NCI-H2107 (cell line): ENCODE measurements at places on chromosomes 4 and X.

DNA sequence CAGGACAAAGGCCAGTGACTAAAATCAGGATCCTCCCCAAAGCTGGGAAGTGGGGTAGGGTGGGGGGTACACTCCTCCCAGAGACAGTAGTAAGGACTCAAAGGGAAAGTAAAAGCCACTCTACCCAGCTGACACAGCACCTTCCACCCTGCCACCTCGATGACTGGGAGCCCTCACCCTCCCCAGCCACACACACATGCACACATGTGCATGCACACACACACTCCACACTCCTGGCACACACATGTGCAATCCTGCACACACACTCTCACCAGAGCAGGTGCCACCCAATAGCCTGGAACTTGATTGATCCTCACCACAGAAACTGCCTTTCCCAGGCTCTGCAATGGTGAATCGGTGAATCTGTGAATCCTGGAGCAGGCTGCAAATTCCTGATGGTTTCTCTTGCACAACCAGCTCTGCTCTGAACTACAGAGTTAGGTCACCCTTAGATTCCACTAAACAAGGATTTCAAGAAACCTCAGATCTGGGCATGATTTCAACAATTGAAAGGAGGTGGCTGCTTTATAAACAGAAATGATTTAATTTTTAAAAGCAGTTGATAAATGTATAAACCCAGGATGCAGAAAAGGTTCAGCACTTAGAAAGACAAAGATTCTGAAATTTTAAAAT, 21.5 kb downstream of the AMOT start:
- no peak for DNase-seq

DNA sequence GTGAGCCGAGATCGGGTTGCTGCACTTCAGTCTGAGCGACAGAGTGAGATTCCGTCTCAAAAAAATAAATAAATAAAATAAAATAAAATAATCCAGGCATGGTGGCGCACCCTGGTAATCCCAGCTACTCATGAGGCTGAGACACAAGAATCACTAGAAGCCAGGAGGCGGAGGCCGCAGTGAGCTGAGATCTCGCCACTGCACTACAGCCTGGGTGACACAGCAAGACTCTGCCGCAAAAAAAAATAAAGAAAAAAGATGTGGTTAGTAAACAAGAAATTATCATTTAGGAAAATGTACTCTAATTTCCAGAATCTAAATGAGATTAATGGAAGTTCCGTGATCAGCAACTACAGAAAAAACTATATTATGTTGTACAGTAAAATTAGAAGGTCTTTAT, 14.5 kb upstream of the LRBA start:
- DNase-seq: no peak

DNA sequence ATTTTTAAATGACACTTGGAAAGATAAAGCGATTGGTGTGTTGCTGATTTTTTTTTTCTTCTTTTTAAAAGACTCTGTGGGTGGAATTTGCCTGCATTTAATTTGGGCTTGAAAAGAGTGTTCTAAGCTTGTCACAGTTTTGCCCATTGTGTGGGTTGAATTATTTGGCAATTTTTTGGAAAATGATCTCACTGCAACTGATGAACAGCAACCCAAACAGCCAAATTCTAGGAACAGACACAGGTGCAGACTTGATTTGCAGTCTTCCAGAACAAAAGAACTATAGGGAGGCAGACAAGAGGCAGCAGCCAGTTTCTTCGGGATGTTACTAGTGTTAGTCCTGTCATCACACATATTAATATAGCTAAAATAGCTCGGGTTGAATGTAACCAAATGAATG, 40.5 kb downstream of the CASP6 start:
- DNase-seq: no peak

DNA sequence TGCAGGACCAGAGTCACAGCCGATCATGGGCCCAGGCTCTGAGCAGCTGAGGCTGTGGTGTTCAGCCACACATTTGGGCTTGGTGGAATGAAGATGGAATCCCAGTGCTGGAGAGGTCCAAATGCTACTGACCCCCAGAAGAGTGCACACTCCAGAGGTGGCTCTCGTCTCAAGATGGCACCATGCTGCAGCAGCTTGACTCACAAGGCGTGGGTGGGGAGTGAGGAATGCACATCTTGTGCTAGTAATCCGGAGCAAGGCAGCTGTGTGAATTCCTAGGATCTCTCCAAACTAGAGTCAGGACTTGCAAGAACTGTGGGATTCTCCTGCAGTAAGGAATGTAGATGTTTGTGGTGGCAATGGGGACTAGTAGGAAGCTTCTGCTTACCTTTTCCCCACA, 28.7 kb downstream of the RAB28 start:
- DNase-seq: no peak

DNA sequence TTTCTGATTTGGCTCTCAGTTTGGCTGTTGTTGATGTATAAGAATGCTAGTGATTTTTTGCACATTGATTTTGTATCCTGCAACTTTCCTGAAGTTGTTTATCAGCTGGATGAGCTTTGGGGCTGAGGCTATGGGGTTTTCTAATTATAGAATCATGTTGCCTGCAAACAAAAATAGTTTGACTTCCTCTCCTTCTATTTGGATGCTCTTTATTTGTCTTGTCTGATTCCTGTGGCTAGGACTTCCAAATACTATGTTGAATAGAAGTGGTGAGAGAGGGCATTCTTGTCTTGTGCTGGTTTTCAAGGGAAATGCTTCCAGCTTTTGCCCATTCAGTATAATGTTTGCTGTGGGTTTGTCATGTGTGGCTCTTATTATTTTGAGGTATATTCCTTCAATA, 734.7 kb upstream of the FAM241A start:
- no peak for DNase-seq

DNA sequence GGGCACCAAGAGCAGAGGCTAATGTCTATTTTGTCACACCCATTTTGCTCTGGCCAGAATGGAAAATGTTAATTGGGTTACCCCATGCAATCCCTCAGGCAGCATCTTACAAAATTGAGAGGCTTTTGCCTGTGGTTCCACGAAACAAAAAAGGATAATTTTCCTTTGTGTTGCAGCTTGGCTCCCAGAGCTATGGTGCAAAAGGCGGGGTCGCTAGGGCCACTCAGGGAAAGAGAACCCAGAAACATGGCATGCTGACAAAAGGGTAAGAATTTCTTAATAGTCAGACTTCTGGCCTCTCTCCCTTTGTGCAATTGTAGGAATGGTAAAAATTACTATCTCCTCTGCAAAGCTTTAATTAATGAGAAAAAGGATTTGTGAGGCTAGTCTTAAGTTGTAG, 119.6 kb upstream of the BANK1 start:
- no peak for DNase-seq

- no peak for DNase-seq
Measured at GRCh38 chr4:41718907-41719306, 29.6 kb downstream of the PHOX2B start.

GRCh38 chr4:108078024-108078733, 88.5 kb downstream of the HADH start:
- no peak for DNase-seq

GRCh38 chr4:176292920-176293319, 23.9 kb upstream of the ASB5 start:
- DNase-seq: no peak

GRCh38 chrX:80335062-80335830, 85.0 kb upstream of the TENT5D start:
- no peak for DNase-seq

DNA sequence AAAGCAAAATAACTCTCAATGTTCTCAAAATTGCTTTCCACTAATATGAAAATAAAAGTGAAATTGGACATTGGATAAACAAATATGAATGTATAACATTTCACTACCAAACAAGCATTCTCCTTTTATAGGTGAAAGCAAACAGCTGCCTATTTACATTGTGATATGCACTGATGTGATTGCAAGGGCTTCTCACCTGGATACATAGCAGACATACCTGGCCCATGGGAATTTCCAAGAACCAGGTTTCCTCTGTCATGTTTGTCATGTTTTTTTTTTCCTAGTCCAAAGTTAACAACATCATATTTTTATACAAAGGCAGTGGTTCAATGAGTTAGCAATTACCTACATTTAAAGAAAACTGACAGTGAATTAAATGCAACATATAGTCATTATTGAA, 228.5 kb downstream of the ANKRD50 start:
- DNase-seq: no peak

DNA sequence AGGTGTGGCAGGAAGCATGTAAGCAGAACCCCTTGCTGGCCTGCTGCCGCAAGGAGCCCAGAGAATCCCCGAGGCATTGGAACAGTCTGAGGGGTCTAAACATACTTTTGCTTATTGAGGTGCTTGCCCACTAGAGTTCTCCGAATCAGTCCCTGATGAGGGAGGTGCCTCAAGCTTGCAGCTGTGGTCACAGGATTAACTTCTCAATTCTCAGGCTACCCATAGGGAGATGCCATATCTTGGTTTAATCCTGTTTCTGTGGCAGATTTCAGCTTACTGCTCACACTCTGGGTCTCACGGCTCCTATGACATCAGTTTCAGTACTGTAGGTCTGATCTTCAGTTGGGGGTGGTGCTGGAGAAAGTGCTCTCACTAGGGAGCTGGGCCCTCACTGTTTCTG, 39.9 kb downstream of the CCNG2 start:
- no peak for DNase-seq

- DNase-seq: no peak
Measured at GRCh38 chr4:21451032-21451431, 497.5 kb downstream of the KCNIP4 start.

DNA sequence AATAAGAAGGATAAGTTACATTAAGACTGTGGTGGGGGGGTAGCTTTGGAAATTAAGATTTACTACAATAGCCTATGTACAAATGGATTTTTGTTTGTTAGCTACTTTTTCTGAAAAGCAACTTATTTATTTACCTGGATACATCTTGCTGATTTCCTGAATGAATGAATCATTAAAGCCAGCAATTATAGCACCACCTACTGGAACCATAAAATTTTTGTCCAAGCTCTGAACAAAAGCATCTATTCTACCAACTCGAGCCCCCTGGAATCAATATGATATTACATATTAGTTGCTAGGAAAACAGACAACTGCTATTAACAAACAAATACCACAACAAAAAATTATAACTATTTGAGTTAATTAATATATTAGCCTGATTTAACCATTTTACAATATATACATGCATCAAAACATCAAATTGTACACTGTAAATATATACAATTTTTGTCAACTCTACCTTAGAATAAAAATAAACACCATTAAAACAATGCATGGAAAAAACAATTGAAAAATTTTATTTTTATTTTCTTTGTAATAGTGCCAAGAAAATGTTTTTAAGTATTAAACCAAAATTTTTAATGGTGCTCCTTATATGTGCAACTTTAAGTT, 15.3 kb downstream of the SEPSECS start:
- DNase-seq: no peak

GRCh38 chr4:2799971-2800690, 7.2 kb downstream of the SH3BP2 start:
- no peak for DNase-seq

GRCh38 chr4:7539659-7540058, 104.9 kb upstream of the PSAPL1 start:
- DNase-seq: no peak

DNA sequence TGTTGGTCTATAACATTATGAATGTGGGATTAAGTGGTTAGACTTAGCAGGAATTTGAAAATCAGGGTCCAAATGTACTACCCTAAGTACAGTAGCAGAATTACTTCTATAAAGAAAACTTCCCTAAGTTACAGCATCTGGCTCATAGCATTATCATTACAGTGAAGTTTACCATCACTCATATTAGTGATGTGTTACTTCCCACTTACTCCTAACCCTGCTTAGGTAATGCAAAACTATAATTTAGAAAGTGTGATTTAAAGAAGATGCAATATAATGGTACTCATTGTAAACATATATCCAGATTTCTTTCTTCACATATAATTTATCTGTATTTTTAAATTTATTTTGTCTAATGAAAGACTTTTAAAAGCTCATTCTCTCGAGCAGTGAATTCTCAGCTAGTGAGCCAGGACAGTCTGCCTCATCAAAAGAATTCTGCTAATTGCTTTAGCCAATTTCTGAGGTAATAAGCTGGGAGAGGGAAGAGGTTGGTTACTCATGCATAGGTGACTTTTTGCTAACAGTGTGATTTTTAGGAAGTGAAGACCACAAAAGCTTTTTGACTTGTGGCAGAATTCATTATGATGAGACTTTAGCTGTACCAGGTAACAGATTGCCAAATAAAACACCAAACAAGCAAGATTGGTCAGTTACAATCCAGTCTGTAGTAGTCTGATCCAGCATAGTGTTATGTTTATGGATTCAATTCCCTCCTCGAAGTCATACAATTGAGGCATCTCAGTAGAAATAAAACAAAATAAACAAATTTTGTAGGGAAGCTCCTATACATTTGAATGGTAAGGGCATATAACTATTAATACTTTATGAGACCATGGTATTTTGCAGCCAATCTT, 21.0 kb downstream of the PLS3 start:
- no peak for DNase-seq

GRCh38 chr4:26372525-26373172, 51.8 kb downstream of the RBPJ start:
- DNase-seq: peak; percentile 68

DNA sequence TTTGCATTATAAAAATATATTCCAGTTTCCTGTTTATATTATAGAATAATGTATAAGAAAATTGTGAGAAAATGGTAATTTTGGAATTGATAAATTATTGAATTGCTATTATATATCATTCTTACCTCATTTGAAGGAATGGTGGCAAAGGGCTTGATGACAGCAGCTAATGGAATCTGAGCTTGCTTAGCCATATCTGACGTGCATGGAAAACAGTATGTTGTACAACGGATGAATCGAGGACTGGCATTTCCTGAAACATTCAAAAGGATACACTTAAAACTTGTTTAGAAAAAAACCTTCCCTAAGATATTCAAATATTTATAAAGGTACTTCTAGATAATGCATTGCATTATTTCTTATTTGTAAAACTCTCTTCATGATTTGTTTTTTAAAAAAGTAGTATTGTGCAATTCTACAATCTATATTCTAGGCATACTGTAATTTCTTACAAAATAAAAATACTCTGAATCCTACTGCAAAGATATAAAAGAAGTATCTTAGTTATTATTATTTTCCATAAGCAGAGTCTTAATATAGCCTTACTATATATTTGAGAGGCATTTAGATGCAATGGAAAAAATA, 38.3 kb downstream of the SEC24D start:
- no peak for DNase-seq

- no peak for DNase-seq
Measured at GRCh38 chr4:123856689-123857545, 460.3 kb downstream of the SPRY1 start.

- DNase-seq: no peak
Measured at GRCh38 chrX:22366906-22367305, 94.2 kb downstream of the CBLL2 start.

DNA sequence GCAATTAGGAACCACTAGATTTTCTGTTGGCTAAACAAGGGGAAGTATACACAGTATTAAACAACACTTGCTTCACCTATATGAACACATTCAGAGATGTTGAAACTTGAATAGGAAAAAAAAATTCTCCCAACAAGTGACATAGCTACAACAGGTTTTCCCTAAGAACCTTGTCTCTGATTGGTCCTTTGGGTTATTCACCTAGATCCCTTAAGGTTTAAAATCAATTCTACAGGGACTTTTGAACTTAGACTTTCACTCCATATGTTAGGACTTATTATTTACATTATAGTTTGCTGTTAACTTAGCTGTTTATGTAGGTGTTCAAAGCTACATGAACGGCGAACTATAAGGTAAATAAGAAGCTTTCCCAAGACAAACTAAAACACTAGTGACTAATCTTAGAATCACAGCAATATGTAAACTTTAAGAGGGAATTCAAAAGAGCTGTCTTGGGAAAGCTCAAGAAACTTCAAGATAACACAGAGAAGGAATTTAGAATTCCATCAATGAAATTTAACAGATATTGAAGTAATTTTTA, 72.2 kb upstream of the ZXDB start:
- DNase-seq: no peak

GRCh38 chr4:55013431-55013955, 111.9 kb downstream of the KDR start:
- DNase-seq: no peak
